Activated naive CD4-positive, alpha-beta T cell treated with anti-CD3 and anti-CD28 coated beads, Interleukin-2, amount 50 U/mL, for 16 hours (primary cell): ENCODE measurements at places on chromosomes 1 and 21.

GRCh38 chr1:12435639-12436344 lies 182.2 kb downstream of the DHRS3 start:
- peak; percentile 45 for DNase-seq

GRCh38 chr1:17516303-17517214 lies 22.9 kb upstream of the ARHGEF10L start:
- no peak for DNase-seq

- DNase-seq, result no peak
Observed at GRCh38 chr1:51756290-51756689, 122.2 kb downstream of the NRDC start.

- DNase-seq, result no peak
Observed at GRCh38 chr1:113998361-113998760, 19.1 kb downstream of the OLFML3 start.

DNA sequence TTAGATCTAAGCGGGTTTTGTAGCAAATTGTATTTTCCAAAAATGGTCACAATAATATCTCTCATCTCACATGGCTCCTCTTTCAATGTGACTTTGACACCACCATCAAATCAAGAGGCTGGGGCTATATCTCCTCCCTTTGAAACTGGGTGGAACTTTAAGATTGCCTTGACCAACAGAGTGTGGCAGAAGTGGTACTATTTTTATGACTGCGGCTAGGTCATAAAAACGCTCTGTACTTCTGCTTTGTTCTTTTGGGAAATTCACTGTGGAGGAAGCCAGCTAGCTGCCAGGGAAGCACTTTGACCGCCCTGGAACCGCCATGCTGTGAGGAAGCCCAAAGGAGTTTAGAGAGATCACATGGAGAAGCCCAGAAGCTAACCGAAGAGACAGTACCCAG lies 50.7 kb upstream of the ACOT11 start:
- no peak for DNase-seq

GRCh38 chr1:153877112-153877511 lies 45.7 kb downstream of the GATAD2B start:
- DNase-seq, result no peak

DNA sequence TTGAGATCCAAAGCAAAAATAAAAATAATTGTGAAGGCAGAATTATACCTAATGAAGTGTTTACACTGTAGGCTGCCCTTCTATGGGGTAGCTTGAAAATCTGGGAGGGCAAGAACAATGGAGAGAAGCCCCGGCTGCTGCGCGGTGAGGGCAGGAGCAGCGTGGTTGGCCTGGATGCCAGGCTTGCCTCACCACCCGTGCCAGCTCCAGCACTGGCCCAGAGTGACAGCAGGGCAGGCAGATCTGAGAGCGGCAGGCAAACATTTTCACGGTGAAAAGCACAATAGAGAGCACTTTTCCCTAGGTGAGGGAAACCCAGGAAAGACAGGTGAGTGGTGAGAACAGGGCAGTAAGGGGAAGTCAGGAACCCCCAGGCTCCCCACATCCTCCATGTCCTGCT lies 1.4 kb downstream of the PROK1 start:
- no peak for DNase-seq

DNA sequence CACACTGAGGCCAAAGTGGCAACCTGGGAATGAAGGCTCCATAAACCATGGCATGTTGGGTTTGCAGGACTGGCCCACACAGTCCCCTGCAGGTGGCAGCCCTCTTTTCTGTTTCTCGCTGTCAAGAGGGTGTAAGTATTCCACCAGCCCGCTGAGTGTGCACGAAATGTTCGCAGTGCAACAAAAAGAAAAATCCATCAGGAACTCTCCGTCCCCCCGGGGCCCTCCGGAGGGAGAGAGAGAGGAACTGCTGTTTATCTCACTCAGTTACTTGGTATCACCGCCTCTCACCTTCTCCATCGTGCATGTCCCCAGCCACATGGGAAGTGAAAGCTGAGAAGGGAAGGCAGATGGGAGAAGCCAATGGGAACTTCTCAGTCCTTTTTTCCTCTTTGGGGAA lies 38.3 kb downstream of the NCF2 start:
- DNase-seq, result no peak

DNA sequence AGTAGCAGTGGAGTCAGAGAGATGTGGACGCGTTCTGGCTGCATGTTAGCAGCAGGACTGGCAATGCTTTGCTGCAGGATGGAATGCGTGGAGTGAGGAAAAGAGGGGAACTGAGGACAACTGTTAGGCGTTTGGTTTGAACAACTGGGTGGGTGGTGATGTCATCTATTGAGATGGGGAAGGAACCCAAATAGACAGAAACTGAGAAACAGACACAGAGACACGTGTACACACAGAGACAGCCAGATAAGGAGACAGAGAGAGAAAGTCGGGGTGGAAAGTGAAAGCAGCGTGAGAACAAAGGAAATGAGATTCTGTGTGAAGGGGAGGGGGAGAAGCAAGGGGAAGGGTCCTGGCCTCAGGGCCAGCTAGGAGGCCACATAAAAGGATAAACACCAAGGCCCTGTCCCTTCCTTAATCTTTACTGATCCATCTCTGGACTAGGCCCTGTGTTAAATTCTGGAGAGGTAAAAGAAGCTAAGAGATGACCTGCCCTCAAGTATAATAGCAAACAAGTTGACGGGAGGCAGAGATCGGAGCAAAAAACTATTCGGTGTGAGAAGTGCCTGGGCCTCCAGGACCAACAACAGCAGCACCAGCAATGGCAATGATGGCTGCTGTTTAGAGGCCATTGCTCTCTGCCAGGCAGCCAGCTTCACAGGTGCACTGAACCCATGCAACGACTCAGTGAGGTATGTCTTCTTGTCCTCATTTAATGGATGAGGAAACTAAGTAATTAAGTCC lies 31.6 kb downstream of the VWA5B1 start:
- DNase-seq, result no peak

DNA sequence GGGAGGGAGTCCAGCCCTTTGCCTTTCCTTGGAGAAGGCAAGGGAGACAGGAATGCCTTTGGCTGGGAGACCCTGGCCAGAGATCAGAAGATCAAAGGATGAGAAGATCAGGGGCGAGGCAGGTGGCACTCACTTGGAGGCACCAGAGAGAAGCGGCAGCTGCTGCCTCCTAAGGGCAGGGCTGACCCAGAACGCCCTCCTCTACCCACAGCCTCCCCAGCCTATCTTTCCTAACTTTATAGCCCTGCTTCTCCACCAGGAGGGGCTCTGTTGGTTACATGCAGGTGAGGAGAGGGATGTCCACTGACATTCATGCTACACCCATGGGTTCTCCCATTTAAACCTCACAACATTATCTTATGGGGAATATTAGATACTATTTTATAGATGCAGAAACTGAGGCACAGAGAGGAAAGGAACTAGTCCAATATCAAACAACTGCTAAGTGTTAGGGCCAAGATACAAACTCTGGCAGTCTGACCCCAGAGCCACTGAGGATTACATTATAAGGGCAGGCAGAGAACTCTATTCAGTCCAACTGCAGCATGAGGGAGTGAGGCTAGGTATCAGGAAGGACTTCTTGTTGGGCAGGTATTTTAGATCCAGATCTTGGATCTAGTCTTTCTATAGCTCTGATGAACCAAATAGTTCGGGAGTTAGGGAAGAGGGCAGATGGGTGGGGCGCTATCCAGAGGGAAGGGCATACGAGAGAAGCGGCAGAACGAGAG lies 19.9 kb downstream of the LGR6 start:
- no peak for DNase-seq

- DNase-seq, result peak; percentile 47
Observed at GRCh38 chr1:161139766-161140165, 7.3 kb upstream of the DEDD start.

- DNase-seq, result no peak
Observed at GRCh38 chr1:201537891-201538611, 876 bp upstream of the NAV1 start.

GRCh38 chr1:26066857-26067256 lies 573 bp downstream of the TRIM63 start:
- no peak for DNase-seq

DNA sequence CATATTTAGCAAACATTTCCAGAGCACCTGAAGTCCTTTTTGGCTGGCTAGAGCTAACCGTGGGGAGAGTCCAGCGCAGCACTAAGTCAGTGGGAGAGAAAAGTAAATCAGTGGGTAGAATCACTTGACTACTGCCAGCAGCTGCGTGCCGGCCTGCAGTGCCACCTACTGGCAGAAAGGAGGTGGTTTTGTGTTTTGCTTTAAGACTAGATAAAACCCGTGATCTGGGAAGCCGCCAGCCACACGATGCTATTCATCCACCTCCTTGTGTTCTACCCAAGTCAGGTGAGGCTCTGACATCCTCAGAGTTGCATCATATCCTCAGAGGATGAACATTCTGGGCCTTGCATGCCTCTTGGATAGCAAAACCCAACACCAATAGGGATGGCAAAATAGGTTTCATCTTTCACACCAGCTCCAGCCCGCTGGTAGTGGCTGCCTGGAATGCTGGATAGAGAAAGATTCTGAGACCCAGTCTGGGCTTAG lies 14.1 kb upstream of the HEYL start:
- peak; percentile 75 for DNase-seq

GRCh38 chr1:59769736-59770095 lies 45.0 kb upstream of the HOOK1 start:
- DNase-seq, result no peak

- DNase-seq, result no peak
Observed at GRCh38 chr1:187383366-187383765, 554.6 kb downstream of the PLA2G4A start.

DNA sequence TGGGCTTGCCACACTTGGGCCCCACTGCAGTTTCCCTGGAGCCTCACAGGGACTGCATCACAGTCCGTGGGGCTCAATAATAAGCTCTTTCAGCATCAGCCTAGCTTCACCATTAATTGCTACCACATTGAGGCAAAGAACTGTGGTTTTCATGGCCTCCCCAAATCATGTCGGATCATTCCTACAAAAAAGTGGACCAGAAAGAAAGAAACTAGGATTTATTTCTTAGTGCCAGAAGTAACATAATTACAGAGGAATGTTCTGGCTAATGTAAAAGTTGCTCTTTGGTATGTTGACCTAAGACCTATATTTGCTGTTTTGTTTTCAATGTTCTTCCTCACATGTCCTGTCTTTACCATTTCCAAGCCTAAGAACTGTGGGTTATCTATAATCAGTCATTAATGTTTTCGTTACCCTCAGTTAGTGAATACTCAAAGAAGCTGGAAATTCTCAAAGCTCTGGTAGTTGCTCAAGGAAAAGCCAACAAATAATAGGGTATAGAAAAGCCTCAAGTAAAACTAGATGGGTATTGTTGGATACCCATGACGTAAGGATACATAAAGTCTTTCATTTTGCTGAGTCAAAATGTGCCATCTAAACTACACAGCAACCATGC lies 173.9 kb downstream of the LTN1 start:
- DNase-seq, result no peak

- DNase-seq, result no peak
Observed at GRCh38 chr1:168285521-168285790, 4.8 kb downstream of the TBX19 start.

- DNase-seq, result no peak
Observed at GRCh38 chr1:222042120-222042519, 300.2 kb upstream of the DUSP10 start.

- no peak for DNase-seq
Observed at GRCh38 chr21:43859747-43860214, 5.2 kb upstream of the AGPAT3 start.

DNA sequence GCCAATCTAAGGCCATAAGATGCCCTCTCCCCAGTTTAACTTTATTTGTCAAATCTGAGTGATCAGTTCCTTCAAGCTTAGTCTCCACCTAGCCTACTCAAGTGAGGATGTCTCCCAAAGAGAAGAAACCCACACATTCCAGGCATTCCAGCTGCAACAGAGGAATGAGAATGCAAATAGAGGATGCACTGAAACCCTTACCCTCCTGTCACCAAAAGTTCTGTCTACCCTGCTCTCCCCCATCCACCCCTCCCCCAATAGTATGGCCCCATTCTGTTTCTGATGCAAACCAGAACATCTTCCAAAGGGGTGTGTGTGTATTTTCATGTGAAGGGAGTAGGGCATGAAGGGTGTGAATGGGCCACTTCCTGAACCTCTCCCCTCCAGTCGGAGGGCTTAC lies 3.0 kb downstream of the DUSP23 start:
- DNase-seq, result no peak

GRCh38 chr1:69436151-69436550 lies 131.6 kb upstream of the LRRC7 start:
- no peak for DNase-seq

DNA sequence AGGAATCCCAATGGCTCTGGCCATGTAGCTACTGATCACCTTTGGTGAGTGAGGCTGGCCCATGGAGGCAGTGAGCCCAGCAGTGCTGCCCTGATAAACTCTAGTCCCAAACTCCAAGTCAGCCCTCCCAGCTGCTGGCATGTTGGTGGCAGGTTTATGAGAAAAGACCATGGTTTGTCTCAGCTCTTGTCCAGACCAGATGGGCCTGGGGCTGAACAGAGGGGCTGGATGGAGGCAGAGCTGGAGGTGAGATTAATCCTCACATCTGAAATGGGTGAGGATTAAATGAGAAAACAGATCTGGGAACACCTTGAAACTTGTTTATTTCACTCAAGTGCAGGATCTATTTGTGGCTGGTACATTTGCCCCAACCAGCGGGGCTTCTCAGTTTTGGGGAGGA lies 3.2 kb downstream of the TMEM269 start:
- DNase-seq, result no peak

DNA sequence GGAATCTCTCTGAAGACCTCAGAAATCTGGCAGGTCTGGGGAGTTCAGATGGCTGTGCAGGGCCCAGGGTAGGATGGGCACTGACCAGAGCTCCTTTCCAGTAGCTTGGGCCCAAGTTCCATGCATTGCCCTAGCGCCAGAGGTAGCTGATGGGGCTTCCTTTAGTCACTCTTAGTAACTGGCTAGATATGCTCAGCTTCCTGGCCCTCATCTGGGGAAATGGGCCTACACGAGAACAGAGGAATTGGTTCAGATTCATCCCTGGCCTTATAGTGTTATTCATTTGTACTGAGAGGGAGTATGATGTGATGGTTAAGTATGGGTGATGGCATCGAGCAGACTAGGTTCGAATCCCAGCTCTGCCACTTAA lies 15.5 kb upstream of the PSMB2 start:
- DNase-seq, result no peak

GRCh38 chr1:44168520-44169098 lies 27.2 kb upstream of the KLF18 start:
- no peak for DNase-seq

DNA sequence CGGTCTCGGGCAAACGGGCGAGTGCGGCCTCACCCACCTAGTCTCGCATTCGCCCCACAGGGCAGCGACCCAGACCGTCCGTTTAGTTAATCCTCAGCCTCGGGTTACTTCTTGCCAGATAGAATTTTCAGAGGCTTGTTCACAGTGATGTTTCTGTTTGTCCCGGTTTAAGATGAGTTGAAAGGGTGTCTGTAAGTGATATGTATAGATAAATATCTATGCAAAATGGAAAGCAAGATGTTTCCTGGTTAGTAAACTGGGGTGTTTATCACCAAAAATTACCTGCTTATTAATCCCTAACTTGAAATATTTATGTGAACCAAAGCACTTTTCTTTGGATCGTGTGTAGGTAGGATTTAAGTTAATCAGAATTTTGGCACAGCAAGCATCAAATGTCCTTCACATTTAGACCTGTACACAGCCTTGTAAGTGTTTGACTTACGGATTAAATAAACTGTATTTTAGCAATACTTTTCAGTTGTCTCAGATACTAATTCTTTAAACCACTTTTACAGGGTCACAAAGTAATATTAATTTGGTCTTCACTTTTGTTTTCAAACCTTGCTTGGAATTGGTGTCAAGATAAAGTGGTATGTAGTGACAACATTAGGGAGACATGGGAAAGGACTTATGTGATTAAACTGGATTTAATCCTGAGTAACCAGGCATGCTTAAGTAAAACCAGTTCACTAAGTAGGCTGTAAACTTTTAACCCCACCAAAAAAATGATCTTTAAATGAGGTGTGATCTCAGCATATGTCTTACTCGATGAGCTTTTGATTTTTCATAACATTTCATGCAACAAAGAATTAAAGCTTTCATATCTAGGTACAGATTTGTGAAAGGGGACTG lies 914 bp downstream of the ZNF326 start:
- no peak for DNase-seq
